ENCODE measurements at places on chromosomes 1 and 21.
A peak's percentile ranks its signal among the peaks of the same experiment; 100 is the strongest.

DNA sequence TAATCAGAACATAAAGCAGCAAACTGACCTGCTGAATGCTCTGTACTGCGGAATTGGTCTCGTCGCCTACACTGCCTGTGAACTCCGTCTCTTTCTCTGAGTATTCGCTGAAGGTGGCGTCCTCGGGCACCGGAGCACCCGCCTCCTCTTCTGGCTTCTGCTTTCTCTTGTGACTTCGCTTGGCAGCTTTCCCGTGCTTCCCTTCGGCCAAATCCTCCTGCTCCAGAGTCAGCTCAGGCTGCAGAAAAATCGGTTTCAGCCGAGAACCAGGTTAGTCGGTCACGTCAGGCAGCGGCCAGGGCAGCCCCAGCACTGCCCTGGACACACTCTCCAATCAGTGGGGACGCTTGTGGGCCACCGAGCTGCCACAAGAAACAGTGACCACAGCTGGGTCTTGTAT lies 35.8 kb upstream of the RIPK4 start:
- DNase-seq, result no peak

DNA sequence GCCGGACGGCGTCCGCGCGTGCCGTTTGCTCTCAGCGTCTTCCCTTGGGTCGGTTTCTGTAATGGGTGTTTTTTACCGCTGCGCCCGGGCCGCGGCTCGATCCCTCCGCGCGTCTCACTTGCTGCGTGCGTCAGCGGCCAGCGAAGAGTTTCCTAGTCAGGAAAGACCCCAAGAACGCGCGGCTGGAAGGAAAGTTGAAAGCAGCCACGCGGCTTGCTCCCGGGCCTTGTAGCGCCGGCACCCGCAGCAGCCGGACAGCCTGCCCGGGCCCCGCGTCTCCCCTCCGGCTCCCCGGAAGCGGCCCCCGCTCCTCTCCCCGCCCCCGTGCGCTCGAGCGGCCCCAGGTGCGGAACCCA lies 159.8 kb downstream of the RUNX1 start:
- peak; percentile 30 for DNase-seq

DNA sequence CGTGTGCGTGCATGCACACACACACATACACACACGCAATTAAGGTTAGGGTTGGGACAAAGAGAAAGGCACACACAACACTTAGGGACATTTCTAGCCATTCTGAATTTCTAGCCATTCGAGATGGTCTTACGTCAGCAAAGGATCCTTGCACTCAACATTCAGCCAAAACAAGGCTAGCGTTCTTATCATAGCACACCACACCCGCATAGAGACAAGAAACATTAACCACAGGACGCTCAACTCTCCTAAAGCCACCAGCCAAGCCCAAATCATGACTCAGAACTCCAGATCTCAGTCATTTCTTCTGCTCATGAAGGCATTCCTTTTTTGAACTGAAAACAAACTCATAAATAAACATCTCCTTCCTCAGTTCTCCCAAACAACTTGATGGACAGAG lies 106.8 kb downstream of the LMO4 start:
- no peak for DNase-seq

GRCh38 chr1:199170711-199171110 lies 531.9 kb downstream of the PTPRC start:
- no peak for DNase-seq

- DNase-seq, result no peak
Measured at GRCh38 chr21:17003258-17003615, 509.6 kb upstream of the CXADR start.

- DNase-seq, result no peak
Measured at GRCh38 chr1:212643877-212644276, 35.3 kb downstream of the ATF3 start.

GRCh38 chr1:246128494-246129069 lies 378.5 kb downstream of the SMYD3 start:
- no peak for DNase-seq

- DNase-seq, result no peak
Measured at GRCh38 chr1:7470904-7471638, 300.0 kb upstream of the VAMP3 start.

- no peak for DNase-seq
Measured at GRCh38 chr21:35189077-35189863, 140.2 kb upstream of the RUNX1 start.

- no peak for DNase-seq
Measured at GRCh38 chr21:41016472-41016871, 151.5 kb upstream of the BACE2 start.

GRCh38 chr21:46039891-46040660 lies 57.8 kb upstream of the COL6A2 start:
- DNase-seq, result no peak

GRCh38 chr1:85495556-85495955 lies 30.6 kb upstream of the DDAH1 start:
- DNase-seq, result no peak

GRCh38 chr1:221605569-221605968 lies 136.3 kb downstream of the DUSP10 start:
- no peak for DNase-seq

DNA sequence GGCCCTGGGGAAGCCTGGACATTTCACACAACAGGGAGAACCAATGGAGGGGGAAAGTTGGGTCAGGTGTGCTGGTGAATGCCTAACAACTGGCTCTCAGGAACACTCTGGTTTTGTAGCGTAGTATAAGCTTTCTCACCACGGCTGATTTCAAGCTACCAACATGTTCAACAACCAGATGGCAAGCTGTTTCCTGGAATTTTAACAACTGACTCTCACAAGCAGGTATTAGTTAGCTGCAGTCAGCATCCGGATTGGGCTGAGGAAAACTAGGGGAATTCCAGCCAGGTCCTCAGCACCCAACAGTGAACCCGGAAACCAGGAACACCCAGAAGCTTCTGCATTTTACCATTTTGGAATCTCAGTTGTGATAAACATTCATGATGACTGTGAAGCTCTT lies 162.3 kb upstream of the CAMK1G start:
- DNase-seq, result no peak
